Hindlimb muscle (tissue), 1 donor: ENCODE measurements at places on chromosomes 3 and 15.

- peak; percentile 14 for DNase-seq
Observed at GRCh38 chr3:87503900-87504498, 227.6 kb upstream of the POU1F1 start.

- DNase-seq, result no peak
Observed at GRCh38 chr3:119912220-119912619, 130.3 kb downstream of the NR1I2 start.

DNA sequence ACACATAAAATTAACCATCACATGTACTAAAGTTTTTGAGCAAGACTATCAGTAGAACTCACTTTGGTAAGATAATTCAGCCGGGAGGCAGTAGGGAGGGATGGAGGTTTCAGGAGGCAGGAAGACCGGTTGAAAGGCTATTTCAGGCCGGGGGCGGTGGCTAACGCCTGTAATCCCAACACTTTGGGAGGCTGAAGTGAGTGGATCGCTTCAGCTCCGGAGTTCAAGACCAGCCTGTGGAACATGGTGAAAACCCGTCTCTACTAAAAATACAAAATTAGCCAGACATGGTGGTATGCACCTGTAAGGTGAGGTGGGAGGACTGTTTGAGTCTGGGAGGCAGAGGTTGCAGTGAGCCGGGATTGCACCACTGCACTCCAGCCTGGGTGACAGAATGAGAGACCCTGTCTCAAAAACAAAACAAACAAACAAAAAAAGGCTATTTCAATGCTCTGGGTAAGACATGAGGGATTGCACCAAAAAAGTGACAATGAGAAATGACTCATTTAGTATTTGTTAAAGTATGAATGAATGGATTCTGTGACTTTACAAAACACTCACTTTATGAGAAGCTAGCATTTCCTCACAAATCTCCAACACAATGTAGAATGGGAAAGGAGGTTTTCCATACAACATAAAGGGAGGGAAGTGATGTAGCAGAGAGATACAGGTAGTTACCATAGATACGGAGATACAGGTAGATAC lies 43.9 kb downstream of the SH3BP5 start:
- DNase-seq, result no peak

GRCh38 chr3:10492364-10493201 lies 12.8 kb downstream of the ATP2B2 start:
- DNase-seq, result no peak

GRCh38 chr3:69326855-69327300 lies 59.0 kb downstream of the FRMD4B start:
- DNase-seq, result peak; percentile 49

- no peak for DNase-seq
Observed at GRCh38 chr3:171980578-171981270, 58.7 kb upstream of the FNDC3B start.

- DNase-seq, result no peak
Observed at GRCh38 chr3:87423336-87423735, 147.0 kb upstream of the POU1F1 start.
